Prostate gland (tissue), 2 donors: ENCODE measurements at places on chromosomes 3 and 15.

DNA sequence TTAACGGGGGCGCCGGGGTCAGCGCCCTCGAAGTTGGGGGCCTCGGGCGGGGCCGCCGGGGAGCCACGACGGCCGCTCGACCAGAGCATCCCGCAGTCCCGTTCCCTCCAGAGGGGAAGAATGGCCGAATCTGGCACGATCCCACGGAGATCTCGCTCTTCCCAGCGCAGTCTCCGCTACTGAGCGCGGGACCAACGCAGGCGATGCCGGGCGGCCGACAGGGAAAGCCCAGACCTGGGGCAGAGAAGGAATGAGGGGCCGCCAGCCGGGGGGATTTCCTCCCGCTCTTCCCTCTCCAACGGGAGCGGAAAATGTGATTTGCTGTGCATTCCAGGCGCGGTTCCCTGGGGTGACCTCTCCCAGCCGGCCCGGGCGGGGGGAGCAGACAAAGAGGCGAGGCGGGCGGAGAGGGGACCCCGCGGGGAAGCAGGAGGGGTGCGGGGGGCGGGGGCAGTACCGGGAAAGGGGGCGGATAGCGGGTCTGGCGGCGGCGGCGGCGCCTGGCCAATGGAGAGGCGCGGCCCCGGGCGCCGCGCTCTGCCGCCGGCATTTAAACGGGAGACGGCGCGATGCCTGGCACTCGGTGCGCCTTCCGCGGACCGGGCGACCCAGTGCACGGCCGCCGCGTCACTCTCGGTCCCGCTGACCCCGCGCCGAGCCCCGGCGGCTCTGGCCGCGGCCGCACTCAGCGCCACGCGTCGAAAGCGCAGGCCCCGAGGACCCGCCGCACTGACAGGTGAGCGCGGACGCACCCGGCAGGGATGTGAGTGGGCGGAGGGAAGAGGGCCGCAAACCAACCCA lies at the start of gene GREM1:
TSS of gene GREM1 (plus strand) at position 579 of the 801 bp plus-strand sequence. CDS start 12,687 bp downstream, outside the sequence.
- DNase-seq, result no peak
- no peaks in the 10 kb centered on the region for H3K36me3 ChIP-seq
- peak within 1 kb of the TSS; percentile 32 for H3K4me3 ChIP-seq
- H3K27ac ChIP-seq, result peak within 1 kb of the TSS; percentile 6
- no peaks in the 10 kb centered on the region for H3K4me1 ChIP-seq

- H3K4me3 ChIP-seq, result no peak overlapping the region
- H3K27me3 ChIP-seq, result no peaks in the 10 kb centered on the region
- H3K4me1 ChIP-seq, result no peaks in the 10 kb centered on the region
- DNase-seq, result no peak
- no peak overlapping the region for H3K27ac ChIP-seq
Observed at GRCh38 chr3:197561926-197562325, 6.2 kb upstream of the BDH1 start.

GRCh38 chr15:90683371-90683770 lies 33.8 kb upstream of the BLM start:
- H3K27ac ChIP-seq, result no peak overlapping the region
- H3K27me3 ChIP-seq, result no peaks in the 10 kb centered on the region
- H3K4me1 ChIP-seq, result no peaks in the 10 kb centered on the region
- no peak overlapping the region for H3K4me3 ChIP-seq

- peaks cover 4% of the 10 kb centered on the region for H3K4me1 ChIP-seq
- no peaks in the 10 kb centered on the region for H3K27me3 ChIP-seq
- DNase-seq, result no peak
- no peak overlapping the region for H3K4me3 ChIP-seq
Observed at GRCh38 chr3:177345973-177346503, 148.8 kb upstream of the TBL1XR1 start.

GRCh38 chr3:85364296-85364909 lies 405.6 kb downstream of the CADM2 start:
- no peaks in the 10 kb centered on the region for H3K36me3 ChIP-seq
- H3K27ac ChIP-seq, result no peak overlapping the region
- no peak for DNase-seq
- no peaks in the 10 kb centered on the region for H3K27me3 ChIP-seq
- H3K4me1 ChIP-seq, result no peaks in the 10 kb centered on the region
- H3K4me3 ChIP-seq, result no peak overlapping the region

DNA sequence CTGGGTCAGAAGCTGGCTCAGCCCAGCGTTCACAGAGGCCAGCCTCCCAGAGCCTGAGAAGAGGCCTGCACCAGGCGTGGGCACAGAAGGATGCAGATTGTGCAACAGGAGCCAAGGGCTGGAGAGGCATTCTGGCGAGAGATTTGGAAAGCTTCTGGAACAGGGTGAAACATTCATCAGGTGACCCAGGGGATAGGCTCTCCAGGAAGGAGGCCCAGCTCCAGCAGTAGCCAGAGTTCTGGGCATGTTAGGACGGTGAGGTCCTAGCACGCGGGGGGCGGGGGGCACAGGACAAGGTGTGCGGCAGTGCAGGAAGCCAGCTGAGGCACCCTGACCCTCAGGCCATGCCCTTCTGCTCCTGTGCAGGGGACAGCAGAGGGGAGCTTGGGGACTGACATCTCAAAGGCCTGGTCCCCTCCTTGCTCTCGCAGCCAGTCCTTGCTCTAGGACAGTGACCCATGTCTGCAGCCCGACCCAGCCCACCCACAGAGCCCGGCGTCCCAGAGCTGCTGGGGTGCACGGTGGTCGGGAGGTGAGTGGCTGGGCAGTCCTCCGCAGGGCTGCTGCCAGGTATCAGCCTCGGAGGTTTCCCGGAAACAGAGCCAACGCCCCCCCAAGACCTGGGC lies 111.7 kb upstream of the KLF13 start:
- H3K27ac ChIP-seq, result peak overlapping the region; percentile 88
- peaks cover 16% of the 10 kb centered on the region for H3K4me1 ChIP-seq
- no peaks in the 10 kb centered on the region for H3K36me3 ChIP-seq

DNA sequence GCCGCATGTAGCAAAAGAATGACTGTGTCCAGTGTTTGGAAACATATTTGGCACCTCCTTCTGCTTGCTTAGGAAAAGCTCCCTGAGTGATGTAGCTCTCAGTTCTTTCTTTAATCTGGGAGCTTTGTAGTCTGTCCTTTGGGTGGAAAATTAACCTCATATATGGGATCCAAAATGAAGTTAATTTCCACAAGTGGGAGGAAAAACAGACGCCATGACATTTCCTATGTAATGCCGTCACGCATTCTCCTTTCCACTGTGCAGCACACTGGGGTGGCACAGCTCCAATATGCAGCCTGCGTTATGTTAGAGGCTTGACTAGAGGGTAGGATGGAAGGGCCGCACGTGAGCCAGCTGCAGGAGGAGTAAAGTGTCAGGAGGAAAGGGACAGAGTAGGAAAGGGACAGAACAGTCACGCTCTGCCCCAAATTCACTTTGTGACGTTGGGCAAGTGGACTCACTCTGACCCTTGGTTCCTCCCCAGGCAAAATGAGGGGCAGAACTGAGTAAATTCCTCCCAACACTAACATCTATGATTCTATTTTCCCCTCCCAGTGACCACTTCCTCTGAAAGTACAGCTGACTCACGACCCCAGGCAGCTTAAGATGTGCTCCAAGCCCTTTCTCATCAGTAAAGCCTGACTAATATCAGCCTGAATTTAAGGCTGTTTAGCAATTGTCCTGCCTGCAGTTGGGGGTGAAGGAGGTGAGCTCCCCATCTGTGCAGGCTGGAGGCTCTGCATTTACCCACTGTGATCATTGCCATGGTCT lies 176.5 kb upstream of the PFN2 start:
- H3K36me3 ChIP-seq, result no peaks in the 10 kb centered on the region
- H3K27ac ChIP-seq, result no peak overlapping the region
- no peak overlapping the region for H3K4me3 ChIP-seq
- H3K27me3 ChIP-seq, result no peaks in the 10 kb centered on the region
- DNase-seq, result no peak

- H3K36me3 ChIP-seq, result no peaks in the 10 kb centered on the region
- no peak overlapping the region for H3K4me3 ChIP-seq
- no peaks in the 10 kb centered on the region for H3K27me3 ChIP-seq
- no peak overlapping the region for H3K27ac ChIP-seq
- DNase-seq, result no peak
Observed at GRCh38 chr15:83904107-83905040, 250.5 kb downstream of the ADAMTSL3 start.

DNA sequence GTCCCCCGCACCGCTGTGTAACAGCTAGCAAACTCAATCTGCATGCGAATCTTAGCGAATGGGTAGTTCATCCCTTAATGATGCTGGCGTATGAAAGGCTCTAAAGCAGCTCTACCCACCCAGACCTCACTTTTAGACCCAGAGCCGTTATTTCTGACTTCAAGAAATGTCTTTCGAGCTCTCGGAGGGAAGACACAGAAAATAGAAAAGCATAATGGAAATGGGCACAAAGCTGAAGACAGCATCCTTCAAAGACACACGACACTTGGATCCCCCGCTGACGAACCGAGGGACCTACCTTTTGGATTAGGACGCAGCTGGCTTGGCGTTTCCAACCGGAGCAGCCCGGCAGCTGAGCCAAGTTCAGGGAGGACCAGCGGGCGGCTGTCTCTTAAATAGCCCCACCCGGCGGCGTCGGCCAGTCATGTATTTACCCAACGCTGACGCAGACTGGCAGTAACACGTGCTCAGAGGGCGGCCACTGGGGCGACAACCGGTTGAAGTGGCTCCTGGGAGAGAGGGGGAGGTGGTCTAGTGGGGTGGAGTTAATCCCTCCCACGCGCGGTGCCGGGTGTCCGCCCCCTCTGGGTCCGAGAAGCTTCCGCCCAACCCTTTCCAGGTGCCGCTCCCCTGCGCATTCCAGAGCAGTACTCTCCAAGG lies 1.5 kb downstream of the CCK start:
- H3K4me3 ChIP-seq, result peak overlapping the region; percentile 19
- peak overlapping the region; percentile 13 for H3K27ac ChIP-seq
- peak; percentile 78 for DNase-seq

DNA sequence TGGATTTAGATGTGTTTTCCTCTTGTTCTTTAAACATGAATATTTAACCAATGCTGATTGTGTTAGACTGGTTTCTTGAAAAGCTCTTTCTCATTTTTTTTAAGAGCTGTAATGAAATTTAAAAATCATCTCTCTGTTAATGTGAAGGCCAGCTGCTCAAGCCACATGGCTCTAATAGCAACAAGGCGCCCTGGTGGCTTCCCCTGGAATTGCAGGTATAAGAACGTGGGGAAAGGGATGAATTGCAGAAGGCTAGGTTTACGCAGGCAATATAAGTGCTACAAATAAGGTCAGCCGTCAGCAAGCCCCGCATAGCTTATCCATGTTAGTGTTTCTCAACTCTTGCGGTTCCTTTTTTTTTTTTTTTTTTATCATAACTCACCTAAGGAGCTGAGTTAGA lies 108.5 kb downstream of the SAMMSON start:
- no peak for DNase-seq
- H3K27me3 ChIP-seq, result no peaks in the 10 kb centered on the region
- no peaks in the 10 kb centered on the region for H3K4me1 ChIP-seq
- H3K4me3 ChIP-seq, result no peak overlapping the region

GRCh38 chr3:153919773-153920172 lies 201.4 kb upstream of the ARHGEF26 start:
- no peak overlapping the region for H3K27ac ChIP-seq
- no peak for DNase-seq
- no peak overlapping the region for H3K4me3 ChIP-seq
- H3K36me3 ChIP-seq, result no peaks in the 10 kb centered on the region
- no peaks in the 10 kb centered on the region for H3K27me3 ChIP-seq

GRCh38 chr3:119322835-119323722 lies 28.9 kb downstream of the ARHGAP31 start:
- H3K27ac ChIP-seq, result peak overlapping the region; percentile 94
- H3K4me1 ChIP-seq, result no peaks in the 10 kb centered on the region
- peak; percentile 53 for DNase-seq
- H3K27me3 ChIP-seq, result no peaks in the 10 kb centered on the region
- H3K36me3 ChIP-seq, result no peaks in the 10 kb centered on the region
